HTR-8/SVneo (cell line): ENCODE measurements at places on chromosomes 5 and 9.
A peak's percentile ranks its signal among the peaks of the same experiment; 100 is the strongest.

- no peak for DNase-seq
These were observed 68.5 kb upstream of the SLC25A51 start for GRCh38 chr9:37972351-37972848.

DNA sequence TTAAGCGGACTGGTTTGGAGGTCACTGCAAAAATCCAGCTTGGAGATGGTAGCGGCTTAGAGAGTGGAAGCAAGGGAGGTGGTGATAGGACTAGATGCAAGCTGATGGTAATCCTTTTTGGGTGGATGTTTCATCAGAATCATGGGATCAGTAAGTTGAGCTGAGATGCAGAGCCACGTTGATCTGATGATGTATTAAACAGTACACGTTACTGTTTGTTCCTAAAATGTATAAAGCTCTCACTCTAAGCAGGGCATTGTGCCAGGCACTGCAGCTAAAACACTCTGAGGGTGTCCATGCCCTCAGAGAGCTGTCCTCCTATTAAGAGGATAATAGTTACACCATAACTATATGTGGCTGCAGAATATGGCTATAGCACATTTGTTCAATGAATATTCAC, 93.1 kb downstream of the JAKMIP2 start:
- no peak for DNase-seq

GRCh38 chr5:171693412-171693811, 92.2 kb upstream of the SMIM23 start:
- no peak for DNase-seq

DNA sequence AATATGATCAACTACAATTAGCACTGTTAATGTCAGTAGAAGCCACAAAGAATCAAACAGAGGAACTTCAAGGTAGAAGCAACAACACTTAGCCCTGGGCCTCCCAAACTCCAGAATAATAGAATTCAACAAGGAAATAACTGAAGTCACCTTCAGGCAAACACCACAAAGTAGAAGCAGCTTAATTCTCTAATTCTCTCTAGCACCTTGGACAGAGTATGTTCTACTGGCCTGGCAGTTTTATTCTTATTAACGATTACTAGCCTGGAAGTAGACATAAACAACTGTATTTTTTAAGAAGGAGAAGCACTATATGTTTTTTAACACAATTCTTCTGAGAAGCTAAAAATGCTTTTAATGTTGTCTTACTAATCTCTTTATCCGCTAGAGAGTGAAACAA, 911.9 kb downstream of the DTWD2 start:
- no peak for DNase-seq

DNA sequence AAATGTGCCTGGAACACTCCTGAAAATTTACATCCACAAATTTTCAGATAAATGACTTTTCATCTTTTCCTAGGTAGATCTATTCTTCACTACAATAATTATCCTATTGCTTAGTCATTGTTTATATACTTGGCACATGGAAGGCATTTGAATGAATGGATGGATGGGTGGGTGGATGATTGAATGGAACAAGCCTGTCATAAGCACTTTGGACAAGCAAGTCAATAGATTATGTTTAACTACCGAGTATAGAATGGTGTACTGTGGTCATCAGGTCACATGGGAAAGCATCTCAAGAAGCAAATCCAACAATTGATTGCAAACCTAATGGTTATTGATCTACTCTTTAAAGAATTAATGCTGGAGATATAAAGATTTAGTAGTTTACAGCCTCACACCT, 114.4 kb upstream of the DMRTA1 start:
- DNase-seq = no peak

DNA sequence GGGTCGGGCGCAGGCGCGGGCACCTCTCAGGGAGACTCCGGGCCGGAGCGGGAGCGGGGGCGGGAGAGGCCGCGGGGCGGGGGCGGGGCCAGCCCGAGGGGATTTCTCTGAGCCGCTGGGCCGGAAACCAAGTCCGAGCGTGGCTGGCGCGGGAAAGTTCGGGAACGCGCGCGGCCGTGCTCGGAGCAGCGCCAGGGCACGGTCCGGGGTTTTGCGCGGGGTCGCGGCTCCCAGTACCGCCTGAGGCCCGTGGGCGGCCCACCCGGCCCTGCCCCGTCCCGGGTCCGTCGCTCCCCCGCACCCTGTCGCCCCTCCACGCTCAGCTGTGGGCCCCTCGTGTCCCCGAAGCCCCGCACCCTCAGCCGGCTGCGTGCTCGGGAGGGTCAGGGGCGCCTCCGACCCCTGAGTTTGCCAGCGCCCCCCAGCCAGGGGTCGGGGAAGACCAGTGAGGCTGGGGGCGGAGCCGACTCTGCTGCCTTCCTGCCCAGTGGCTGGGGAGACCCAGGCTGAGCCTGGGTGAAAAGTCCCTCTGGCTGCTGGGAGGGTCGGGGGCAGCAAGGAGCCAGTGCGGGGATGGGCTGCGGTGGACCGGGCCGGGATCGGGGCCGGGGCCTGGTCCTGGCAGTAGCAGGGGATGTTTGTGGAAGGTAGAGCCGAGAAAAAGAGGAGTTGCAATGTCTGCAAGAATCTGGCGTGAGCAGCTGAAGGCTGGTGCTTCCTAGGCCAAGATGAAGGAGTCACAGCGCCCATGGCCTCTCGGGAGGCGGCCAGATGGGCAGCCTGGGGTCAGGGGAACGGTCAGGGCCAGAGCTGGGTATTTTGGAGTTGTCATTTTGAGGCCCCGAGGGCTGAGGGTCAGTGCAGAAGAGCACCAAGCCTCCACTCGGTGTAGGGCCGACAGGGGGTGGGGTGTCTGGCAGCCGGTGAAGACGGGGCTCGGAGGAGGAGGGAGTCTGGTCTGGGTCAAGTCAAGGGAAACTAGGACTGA, 588 bp downstream of the TRAF2 start:
- DNase-seq = no peak

DNA sequence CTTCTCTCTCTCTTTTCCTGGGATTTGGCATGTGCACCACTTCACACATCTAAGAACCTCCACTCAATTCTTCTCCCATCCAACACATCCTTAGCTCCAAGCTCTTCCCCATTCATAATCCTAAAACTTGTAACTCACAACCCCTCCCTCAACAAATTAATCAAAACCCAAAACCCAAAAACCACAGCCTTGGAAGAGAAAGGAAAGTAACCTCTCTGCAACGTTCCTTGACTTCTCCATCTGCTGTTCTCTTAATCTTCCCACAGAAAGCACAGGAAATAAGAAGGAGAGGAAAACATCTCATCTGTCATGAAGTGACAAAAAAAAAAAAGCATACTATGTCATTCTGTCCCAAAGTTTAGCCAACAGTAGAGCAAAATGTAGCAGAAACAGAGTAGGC, 66.2 kb downstream of the DRD1 start:
- DNase-seq = no peak

DNA sequence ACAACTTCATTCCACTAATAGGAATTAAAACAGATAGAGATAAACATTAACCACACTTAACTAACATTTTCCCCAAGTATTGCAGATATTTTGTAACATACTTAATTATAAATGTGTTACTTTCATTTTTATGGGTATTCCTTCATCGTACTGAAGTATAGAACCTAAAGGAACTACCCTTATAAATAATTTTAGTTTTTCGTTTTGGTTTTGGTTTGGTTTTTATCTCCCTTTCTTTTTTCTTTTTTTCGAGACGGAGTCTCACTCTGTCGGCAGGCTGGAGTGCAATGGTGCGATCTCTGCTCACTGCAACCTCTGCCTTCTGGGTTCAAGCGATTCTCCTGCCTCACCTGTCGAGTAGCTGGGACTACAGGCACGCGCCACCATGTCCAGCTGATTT, 60.1 kb upstream of the LMNB1 start:
- no peak for DNase-seq

GRCh38 chr9:122347348-122348287, 23.2 kb upstream of the PTGS1 start:
- DNase-seq = peak; percentile 30

GRCh38 chr9:21160178-21160577, 6.3 kb downstream of the IFNA21 start:
- no peak for DNase-seq
